ENCODE measurements at places on chromosomes 6 and 20.

- DNase-seq, result no peak
Measured at GRCh38 chr6:129485746-129486145, 224.2 kb downstream of the ARHGAP18 start.

DNA sequence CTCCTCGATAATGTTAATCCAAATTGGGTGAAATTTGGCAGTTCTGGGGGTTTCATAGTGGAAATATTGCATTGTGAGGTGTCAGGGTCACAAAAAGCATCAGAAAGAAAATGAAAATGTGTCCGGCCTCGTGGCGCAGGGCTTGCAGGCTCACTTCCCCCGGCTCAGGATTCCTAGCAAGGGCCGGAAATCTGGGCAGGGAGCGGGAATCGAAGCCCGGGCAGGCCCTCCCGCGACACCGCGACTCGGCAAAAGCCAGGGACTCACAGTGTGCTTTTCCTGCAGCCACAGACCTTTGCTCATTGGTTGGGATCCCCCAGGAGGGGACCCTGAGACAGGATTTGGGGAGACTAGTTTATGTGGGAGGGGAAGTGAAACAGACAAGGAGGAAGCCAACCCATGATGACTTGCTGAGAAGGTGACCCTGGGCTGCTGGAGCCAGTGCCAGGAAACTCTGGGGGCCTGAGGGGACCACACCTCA is 847 bp upstream of the CD93 start:
- no peak for DNase-seq

DNA sequence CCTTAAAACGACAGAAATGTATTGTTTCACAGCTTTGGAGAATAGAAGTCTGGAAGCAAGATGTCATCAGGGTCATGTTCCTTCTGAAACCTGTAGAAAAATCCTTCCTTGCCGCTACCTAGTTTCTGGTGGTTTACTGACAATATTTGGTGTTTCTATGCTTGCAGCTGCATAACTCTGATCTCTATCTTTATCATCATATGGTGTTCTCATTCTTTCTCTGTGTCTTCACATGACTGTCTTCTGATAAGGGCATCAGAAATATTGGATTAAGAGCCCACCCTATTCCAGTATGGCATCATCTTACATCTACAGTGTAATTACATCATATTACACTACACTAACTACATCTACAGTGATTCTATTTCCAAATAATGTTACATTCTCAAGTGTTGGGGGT is 148.0 kb downstream of the MANEA start:
- no peak for DNase-seq

GRCh38 chr6:52141596-52141995 is 44.6 kb upstream of the IL17A start:
- DNase-seq, result no peak

GRCh38 chr6:162234631-162235030 is 492.9 kb downstream of the PRKN start:
- DNase-seq, result no peak

DNA sequence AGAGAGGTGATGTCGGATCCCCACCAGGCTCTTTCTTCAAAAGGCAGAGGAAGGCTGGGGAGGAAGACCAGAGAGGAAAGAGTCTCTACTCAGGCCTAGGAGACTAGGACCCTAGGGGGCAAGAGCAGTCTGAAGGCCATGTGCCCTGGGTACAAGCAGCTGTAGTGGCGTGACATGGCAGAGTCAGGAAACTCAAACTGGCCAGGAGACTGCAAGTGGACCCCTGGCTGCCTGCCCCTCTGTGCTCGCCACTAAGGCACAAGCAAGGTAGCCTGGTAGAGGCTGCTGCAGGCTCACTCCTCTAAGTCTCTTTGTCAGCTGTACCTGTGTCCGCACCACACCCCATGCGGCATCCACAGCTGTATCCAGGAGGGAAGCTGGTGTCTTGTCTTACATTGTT is 19.9 kb downstream of the CST9L start:
- DNase-seq, result no peak

- DNase-seq, result peak; percentile 5
Measured at GRCh38 chr6:46490425-46491200, 636 bp downstream of the RCAN2 start.

DNA sequence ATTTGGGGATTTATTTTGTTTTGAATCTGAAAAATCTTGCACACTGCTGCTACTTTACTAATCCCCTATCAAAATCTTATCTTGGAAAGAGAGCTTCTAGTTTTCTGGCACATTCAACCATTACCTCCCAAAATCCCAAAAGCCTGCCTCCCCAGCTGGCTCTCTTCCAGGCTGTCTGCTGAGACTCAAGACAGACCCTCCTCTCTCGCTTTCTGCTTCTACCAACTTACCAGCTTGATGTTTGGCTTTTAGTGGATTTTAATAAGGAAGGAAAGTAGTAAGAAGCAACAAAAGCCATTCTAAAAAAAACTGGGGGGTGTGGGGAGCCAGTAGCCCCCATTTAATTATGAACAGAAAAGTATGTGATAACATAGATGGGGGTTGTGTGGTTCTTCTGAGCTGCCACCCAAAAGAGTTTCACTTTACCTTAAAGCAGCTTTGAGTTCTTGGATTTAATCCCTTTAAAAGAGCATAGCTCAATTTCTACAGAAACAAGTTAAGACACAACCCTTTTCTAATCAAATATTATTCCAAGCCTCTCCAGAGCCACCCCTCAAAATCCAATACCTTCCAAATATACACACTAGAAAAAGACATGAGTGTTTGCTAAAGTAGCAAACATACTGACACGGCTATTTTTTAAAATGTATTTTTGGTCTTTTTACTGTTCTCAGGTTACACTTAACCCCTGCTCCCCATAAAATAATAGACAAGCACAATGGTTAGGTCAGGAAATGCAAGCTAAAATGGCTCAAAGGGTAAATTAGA is 71.7 kb downstream of the ATP9A start:
- no peak for DNase-seq

DNA sequence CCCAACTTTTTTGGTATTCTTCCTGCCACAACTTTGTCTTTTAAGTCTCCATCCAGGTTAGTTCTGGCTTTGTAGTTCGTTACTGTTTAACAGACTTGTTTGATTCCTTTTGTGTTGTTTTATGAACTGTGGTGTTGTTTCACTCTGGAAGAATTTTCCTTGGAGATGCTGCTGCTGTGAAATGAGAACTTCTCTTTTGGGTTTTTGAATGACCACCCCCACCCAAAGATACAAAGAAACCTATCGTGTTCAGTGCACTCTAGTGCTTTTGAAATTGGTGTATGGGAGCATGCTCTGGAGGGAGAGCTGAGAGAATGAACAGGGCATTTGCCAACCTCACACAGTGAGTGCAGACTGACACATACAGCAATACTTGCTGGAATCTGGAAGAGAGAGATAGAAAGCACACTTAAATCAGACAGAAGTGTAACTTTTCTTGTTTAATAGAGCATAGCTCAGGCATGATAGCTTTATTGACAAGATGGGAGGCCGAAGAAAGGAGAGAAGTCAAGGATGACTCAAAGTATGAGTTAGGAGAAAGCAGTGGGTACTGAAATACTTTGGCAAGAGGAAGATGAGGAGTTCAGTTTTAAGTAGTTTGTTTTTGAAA is 293.1 kb downstream of the SOX4 start:
- DNase-seq, result no peak

- DNase-seq, result no peak
Measured at GRCh38 chr6:26312096-26312463, 52.9 kb upstream of the BTN3A2 start.

DNA sequence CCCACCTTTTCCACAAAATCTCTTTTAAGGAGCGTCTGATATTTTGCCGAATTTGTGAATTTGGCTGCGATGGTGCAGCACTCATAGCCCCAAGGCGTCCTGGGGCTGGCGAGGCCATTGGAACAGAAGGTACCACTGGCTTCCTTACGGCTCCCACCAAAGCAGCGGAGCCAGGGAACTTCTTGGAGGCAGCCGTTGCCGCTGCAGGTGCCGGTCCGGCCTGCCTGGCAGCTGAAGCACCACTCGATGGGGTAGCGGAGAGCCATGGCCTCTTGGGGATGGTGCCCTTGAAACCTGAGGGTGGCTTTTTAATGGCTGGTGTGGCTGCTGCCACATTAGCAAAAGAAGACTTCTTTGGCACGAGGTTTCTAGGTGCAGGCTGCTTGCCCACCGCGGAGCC is 29.8 kb downstream of the DIDO1 start:
- DNase-seq, result no peak
